ENCODE measurements at places on chromosomes 13 and 19. TPM values are rescaled to one million over a fixed set of nuclear protein-coding genes. Genes with fewer than 3 reads are reported as not detected.
A peak's percentile ranks its signal among the peaks of the same experiment; 100 is the strongest.

DNA sequence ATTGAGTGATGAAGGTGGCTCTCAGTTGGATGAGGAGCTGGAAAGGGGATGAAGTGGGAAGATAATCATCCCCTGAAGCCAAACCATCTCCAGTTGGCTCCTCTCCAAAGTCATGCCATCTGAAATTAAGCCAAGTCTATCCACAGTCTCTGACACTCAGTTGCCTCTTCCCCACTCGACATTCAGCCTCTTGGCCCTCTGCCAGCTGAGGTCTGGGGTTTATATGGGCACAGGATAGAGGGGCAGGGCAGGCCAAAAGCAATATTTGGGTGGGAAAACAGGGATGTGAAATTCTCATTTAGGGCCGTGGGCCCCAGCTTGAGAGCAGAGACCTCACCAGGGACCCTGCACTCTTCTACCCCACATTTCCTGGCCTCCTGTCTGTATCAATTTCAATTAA lies 85.9 kb downstream of the SLITRK1 start:
- H3K4me3 ChIP-seq = no peak overlapping the region
- no peaks in the 10 kb centered on the region for H3K4me1 ChIP-seq
- no peaks in the 10 kb centered on the region for H3K36me3 ChIP-seq
- no peaks in the 10 kb centered on the region for H3K27me3 ChIP-seq
- no peak overlapping the region for H3K27ac ChIP-seq
- no peak for DNase-seq

DNA sequence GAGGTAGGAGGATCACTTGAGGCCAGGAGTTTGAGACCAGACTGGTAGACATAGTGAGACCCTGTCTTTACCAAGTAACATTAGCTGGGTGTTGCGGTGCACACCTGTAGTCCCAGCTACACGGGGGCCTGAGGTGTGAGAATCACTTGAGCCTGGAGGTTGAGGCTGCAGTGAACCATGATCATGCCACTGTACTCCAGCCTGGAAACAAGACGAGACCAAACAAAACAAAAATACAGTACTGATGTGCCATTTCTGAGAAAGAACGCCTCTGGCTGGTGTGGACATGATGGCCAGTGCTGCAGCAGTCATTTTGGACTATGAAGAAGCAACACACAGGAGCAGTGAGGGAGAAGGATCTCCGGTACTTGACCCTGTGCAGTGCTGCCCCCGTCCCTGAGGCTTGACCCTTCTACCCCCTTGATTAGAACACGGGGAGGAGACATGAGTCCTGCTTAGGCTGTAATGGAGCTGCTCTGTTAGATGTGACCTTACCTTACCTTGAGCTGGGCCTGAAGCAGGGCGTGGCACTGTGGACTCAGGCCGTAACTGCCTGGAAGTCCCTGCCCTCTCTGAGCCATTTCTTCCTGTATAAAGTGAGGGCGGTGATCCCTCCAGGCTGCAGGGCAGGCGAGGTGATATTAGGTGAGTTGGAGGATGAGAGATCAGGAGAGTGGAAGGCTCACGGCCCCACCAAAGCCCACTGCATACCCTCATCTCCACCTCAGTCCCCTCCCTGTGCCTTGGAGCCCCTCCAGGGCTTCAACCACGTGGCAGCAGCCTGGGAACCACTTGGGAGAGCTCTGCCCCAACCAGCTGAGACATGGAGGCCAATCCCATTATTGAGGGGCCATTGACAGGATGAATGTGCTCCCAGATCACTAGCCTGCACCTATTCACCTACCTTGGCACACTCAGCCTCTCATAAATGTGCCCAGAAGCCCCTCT lies 5.9 kb downstream of the RPL18A start:
- DNase-seq = no peak
- no peaks in the 10 kb centered on the region for H3K36me3 ChIP-seq
- no peak overlapping the region for H3K27ac ChIP-seq
- H3K4me1 ChIP-seq = peaks cover 7% of the 10 kb centered on the region

- H3K27ac ChIP-seq = no peak overlapping the region
- no peak for DNase-seq
- no peak overlapping the region for H3K4me3 ChIP-seq
- peaks cover 5% of the 10 kb centered on the region for H3K27me3 ChIP-seq
Measured at GRCh38 chr19:44574186-44574950, 39.0 kb upstream of the IGSF23 start.

DNA sequence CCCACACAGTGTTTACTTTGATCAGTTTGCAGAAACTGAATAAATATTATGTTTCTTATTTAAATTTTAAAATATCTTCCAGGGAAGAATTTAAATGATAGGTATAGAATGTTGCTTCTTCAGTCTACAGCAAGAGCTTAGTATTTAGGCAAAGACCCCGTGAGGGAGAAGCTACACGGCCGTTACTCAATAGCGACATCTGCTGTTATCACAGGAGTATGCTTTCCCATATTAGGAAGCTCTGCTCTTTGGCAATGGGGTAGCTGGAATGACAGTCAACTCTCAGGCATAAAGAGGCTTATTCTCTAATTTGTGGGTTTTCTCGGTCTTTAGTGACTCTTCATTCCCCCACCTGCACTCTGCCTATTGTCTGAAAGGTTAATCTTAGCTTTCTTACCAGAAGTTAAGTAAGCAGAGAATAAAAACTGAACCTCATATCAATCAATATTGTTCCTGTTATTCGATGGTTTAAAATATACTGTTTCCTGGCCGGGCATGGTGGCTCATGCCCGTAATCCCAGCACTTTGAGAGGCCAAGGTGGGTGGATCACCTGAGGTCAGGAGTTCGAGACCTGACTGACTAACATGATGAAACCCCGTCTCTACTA lies 13.2 kb upstream of the LHFPL6 start:
- H3K4me1 ChIP-seq = no peaks in the 10 kb centered on the region
- peak; percentile 28 for DNase-seq
- no peak overlapping the region for H3K4me3 ChIP-seq
- no peaks in the 10 kb centered on the region for H3K36me3 ChIP-seq
- H3K27me3 ChIP-seq = no peaks in the 10 kb centered on the region
- no peak overlapping the region for H3K27ac ChIP-seq

DNA sequence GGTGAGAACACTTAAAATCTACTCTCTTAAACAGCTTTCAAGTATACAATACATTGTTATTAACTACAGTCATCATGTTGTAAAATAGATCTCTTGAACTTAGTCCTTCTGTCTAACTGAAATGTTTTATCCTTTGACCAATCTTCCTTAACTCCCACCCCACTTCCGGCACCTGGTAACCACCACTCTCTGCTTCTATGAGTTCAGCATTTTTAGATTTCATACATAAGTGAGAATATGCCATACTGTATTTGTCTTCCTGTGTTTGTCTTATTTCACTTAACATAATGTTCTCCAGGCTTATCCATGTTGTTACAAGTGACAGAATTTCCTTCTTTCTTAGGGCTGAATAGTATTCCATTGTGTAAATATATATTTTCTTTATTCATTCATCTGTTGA lies 144.1 kb upstream of the TRPC4 start:
- H3K27ac ChIP-seq = no peak overlapping the region
- no peak for DNase-seq
- no peaks in the 10 kb centered on the region for H3K36me3 ChIP-seq

GRCh38 chr13:90640976-90641375 lies 706.5 kb upstream of the MIR17HG start:
- H3K27ac ChIP-seq = no peak overlapping the region
- peaks cover 5% of the 10 kb centered on the region for H3K36me3 ChIP-seq
- H3K4me1 ChIP-seq = no peaks in the 10 kb centered on the region
- DNase-seq = no peak
- H3K27me3 ChIP-seq = no peaks in the 10 kb centered on the region
- H3K4me3 ChIP-seq = no peak overlapping the region

- no peaks in the 10 kb centered on the region for H3K4me1 ChIP-seq
- DNase-seq = no peak
- peaks cover 9% of the 10 kb centered on the region for H3K27me3 ChIP-seq
- H3K4me3 ChIP-seq = no peak overlapping the region
- peak overlapping the region; percentile 18 for H3K27ac ChIP-seq
Measured at GRCh38 chr19:42199440-42200115, 17.9 kb downstream of the DEDD2 start.

GRCh38 chr19:33953592-33953991 lies 156.9 kb downstream of the KCTD15 start:
- no peaks in the 10 kb centered on the region for H3K36me3 ChIP-seq
- H3K4me1 ChIP-seq = no peaks in the 10 kb centered on the region
- no peak overlapping the region for H3K27ac ChIP-seq
- no peaks in the 10 kb centered on the region for H3K27me3 ChIP-seq
- H3K4me3 ChIP-seq = no peak overlapping the region
- no peak for DNase-seq

GRCh38 chr19:17754634-17755442 lies 3.6 kb downstream of the FCHO1 start:
- peak overlapping the region; percentile 80 for H3K4me3 ChIP-seq
- H3K36me3 ChIP-seq = no peaks in the 10 kb centered on the region
- H3K27me3 ChIP-seq = peaks cover 3% of the 10 kb centered on the region
- DNase-seq = no peak
- peaks cover 23% of the 10 kb centered on the region for H3K4me1 ChIP-seq
- peak overlapping the region; percentile 72 for H3K27ac ChIP-seq

- H3K27me3 ChIP-seq = peaks cover 2% of the 10 kb centered on the region
- no peaks in the 10 kb centered on the region for H3K36me3 ChIP-seq
- no peaks in the 10 kb centered on the region for H3K4me1 ChIP-seq
Measured at GRCh38 chr19:32176591-32176990, 168.8 kb upstream of the ZNF507 start.

- H3K4me1 ChIP-seq = peaks cover 23% of the 10 kb centered on the region
- H3K4me3 ChIP-seq = no peak overlapping the region
- no peaks in the 10 kb centered on the region for H3K36me3 ChIP-seq
- no peak overlapping the region for H3K27ac ChIP-seq
Measured at GRCh38 chr13:73851104-73851503, 283.1 kb downstream of the KLF12 start.

DNA sequence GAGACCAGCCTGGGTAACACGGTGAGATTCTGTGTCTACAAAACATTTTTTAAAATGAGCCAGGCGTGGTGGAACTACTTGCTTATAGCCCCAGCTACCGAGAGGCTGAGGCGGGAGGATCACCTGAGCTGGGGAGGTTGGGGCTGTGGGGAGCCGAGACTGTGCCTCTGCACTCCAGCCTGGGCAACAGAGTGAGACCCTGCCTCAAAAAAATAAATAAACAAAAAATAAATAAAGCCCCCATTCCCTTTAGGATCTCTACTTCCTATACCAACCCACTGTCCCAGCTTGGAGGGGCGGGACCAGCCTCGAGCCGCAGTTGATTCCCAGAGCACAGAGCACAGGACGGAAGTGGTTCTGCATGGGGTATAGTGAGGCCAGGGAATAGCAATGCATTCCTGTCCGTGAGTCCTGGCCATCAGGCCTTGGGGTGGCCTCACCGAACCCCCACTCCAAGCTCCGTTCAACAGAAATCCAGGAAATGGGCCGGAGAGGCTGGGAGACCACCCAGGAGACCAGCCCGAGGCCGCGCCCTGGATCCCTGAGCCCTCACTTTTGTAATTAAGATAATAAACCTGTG lies 4.9 kb upstream of the PTBP1 start:
- H3K4me3 ChIP-seq = no peak overlapping the region
- no peak for DNase-seq
- no peaks in the 10 kb centered on the region for H3K36me3 ChIP-seq
- H3K27me3 ChIP-seq = peaks cover 17% of the 10 kb centered on the region
- H3K4me1 ChIP-seq = peaks cover 18% of the 10 kb centered on the region

GRCh38 chr19:8080832-8081231 lies 28.3 kb downstream of the CCL25 start:
- DNase-seq = no peak
- peaks cover 7% of the 10 kb centered on the region for H3K27me3 ChIP-seq
- no peak overlapping the region for H3K4me3 ChIP-seq

DNA sequence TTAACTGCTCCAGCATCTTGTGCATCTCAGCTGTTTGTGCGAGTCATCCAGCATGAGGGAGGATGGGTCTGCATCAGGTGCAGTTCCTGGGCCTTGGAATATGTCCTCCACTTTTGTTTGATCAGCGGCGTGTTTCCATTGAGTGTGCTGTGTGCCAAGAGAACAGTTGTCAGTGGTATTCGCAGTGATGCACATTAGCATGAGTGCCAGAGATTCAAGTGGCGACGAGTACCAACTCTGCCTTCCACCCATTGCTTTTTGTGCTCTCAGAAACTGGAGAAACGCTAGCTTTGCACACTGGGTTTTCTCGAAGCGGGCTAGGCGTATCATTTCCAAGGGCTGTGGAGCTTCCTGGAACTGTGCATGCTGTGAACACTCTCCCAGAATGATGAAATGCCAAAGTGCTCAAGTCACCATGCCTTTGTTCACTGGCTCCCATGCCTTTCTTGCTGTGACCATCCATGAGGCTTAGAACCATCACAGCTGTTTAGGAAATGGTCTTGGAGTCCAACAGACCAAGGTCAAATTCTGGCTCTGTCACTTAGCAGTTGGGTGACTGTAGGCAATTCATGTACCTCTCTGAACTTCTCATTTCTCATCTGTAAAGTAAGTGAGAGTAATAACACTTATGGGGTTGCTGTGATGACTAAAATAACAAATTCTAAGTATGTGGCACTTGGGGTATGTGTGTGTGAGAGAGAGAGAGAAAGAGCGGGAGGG lies 18.4 kb downstream of the LRCH1 start:
- H3K27me3 ChIP-seq = peaks cover 5% of the 10 kb centered on the region
- H3K36me3 ChIP-seq = no peaks in the 10 kb centered on the region
- H3K4me1 ChIP-seq = peaks cover 56% of the 10 kb centered on the region
- H3K27ac ChIP-seq = peak overlapping the region; percentile 85
- no peak for DNase-seq

- H3K4me1 ChIP-seq = no peaks in the 10 kb centered on the region
- H3K27me3 ChIP-seq = peaks cover 2% of the 10 kb centered on the region
- no peaks in the 10 kb centered on the region for H3K36me3 ChIP-seq
- no peak for DNase-seq
- no peak overlapping the region for H3K27ac ChIP-seq
Measured at GRCh38 chr13:95117092-95117491, 184.2 kb downstream of the ABCC4 start.

- no peak overlapping the region for H3K27ac ChIP-seq
- H3K27me3 ChIP-seq = peaks cover 10% of the 10 kb centered on the region
- peaks cover 2% of the 10 kb centered on the region for H3K4me1 ChIP-seq
- no peak for DNase-seq
Measured at GRCh38 chr19:10471909-10472308, 31.2 kb downstream of the KEAP1 start.

DNA sequence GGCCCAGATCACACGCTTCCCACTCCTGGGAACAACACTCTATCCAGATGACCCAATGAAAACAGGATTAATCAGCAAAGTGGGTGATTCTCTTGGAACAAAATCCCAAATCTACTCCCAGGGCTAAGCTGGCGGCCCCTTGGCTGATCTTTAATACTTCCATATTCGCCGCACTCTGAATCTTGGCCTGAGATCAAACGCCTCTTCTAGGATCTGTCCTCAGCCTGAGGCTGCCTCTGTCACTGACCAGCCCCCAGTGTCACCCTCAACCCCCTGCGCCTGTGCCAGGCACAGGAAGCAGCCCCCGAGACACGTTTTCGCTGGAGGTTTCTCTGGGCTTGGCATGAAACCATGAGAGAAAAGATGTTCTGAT lies 2.4 kb upstream of the CTXN1 start:
- no peak overlapping the region for H3K27ac ChIP-seq
- H3K36me3 ChIP-seq = no peaks in the 10 kb centered on the region
- H3K27me3 ChIP-seq = peaks cover 13% of the 10 kb centered on the region

GRCh38 chr19:51407511-51408131 lies 9.8 kb downstream of the SIGLEC10 start:
- H3K27ac ChIP-seq = no peak overlapping the region
- no peak overlapping the region for H3K4me3 ChIP-seq
- H3K36me3 ChIP-seq = peaks cover 17% of the 10 kb centered on the region
- H3K4me1 ChIP-seq = no peaks in the 10 kb centered on the region

Gene MBD3L2B
- 1.5 TPM for total RNA-seq

Gene TSKS
- not detected for total RNA-seq

Gene F2RL3
- not detected for total RNA-seq

Gene HRC
- 26.6 TPM for total RNA-seq

Gene NKPD1
- total RNA-seq = 1.2 TPM

Gene VSTM1
- not detected for total RNA-seq

Gene SRRM5
- 0.51 TPM for total RNA-seq

Gene SIN3B
- 97.9 TPM for total RNA-seq

Gene CASP14
- not detected for total RNA-seq

Gene ZNF560
- not detected for total RNA-seq

Measured in glutamatergic neuron (in vitro differentiated cells).